ENCODE measurements at places on chromosomes 6 and 20. TPM values are rescaled to one million over a fixed set of nuclear protein-coding genes. Genes with fewer than 3 reads are reported as not detected.

- H3K36me3 ChIP-seq, result no peaks in the 10 kb centered on the region
- H3K4me1 ChIP-seq, result peaks cover 10% of the 10 kb centered on the region
- no peak overlapping the region for H3K4me3 ChIP-seq
Observed at GRCh38 chr6:136324686-136325380, 35.2 kb upstream of the BCLAF1 start.

GRCh38 chr20:36408219-36408618, 102.1 kb downstream of the DLGAP4 start:
- H3K27ac ChIP-seq, result no peak overlapping the region
- no peaks in the 10 kb centered on the region for H3K4me1 ChIP-seq
- no peak overlapping the region for H3K4me3 ChIP-seq

- no peak overlapping the region for H3K27ac ChIP-seq
- DNase-seq, result no peak
- H3K36me3 ChIP-seq, result no peaks in the 10 kb centered on the region
- H3K4me3 ChIP-seq, result no peak overlapping the region
Observed at GRCh38 chr20:45128099-45128498, 3.8 kb upstream of the WFDC12 start.

Gene RIN2
- total RNA-seq, result 26.0 TPM

Gene PRSS35
- total RNA-seq, result 102 TPM

Gene ZBTB46
- total RNA-seq, result 20.7 TPM
